Activated CD4-positive, alpha-beta T cell treated with anti-CD3 and anti-CD28 coated beads, Interleukin-2, amount 50 U/mL, for 1 hour (primary cell): ENCODE measurements at places on chromosomes 16 and 17.

DNA sequence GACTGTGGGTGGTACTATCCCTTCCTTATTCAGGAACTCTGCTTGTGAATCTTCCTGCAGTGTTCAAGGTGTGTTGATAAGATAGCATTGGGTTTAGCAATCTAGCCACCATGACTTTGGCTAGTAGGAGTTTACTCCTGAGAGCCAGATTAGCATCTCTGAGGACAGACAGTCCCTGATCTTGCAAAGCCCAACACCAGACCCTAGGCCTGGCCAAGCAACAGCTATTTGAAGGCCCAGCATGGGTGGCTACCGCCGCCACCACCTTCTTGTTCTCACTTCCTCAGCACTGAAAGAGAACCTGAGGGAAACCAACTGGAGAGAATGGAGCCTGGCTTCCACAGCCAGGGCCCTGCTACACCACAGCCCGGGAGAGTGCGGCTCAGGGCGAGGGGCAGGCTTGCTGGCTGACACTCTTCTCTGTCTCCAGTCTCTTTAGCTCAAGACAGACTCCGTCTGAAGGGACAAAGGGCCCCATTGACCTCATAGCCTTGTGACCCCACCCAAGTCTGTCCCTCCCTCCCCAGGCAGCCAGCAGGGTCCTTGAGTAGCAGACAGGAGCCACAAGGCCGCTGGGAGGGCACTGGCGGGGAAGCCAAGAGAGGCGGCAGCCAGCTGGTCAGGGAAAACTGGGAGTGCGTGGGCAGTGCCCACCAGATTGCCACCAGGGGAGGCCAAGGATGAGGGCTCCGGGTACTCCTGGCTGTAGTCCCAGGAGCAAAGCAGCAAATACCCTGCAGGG lies 10.9 kb upstream of the ARHGAP23 start:
- DNase-seq = no peak

DNA sequence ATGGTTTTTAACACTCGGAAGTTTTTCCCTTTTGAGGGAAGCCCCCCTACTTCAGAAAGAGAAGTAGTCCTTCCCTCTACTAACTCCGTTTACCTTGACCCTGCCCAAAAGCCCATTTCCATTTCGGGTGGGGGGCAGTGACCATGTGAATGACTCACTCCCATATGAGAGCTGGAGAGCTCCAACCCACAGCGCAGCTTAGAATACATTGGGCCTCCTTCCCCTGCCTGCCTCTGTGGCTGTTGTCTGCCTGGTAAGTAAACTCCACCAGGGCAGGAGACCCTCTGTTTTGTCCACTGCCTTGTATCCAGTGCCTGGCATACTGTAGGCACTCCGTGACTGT lies 985 bp downstream of the SGSM2 start:
- no peak for DNase-seq

GRCh38 chr17:73936908-73937627 lies 266.4 kb upstream of the RPL38 start:
- DNase-seq = no peak

GRCh38 chr17:4506892-4507291 lies 8.2 kb downstream of the SPNS2 start:
- no peak for DNase-seq

- peak; percentile 91 for DNase-seq
Measured at GRCh38 chr17:76726231-76726775, at the start of gene JMJD6. TSS of gene JMJD6 (minus strand) at chr17:76726606. CDS start at chr17:76726475, 131 bp downstream.

DNA sequence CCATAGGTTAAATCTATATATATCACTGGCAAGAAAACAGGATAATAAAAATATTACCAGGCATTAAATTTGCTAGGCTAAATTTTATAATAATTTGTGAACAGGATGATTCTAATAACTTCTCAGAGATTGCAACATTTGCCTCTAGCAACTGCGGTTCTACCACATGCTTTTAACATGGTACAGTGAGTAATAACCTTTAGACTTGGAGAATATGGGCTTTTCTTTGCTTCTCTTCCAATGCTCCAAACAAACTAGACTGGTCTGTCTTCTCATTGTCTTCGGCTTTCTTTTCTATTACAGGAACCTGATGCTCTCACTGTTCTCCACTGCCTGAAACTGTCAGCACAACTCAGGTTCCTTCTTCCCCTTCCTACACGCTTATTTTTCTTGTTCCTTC lies 80.6 kb downstream of the CA4 start:
- no peak for DNase-seq

- DNase-seq = no peak
Measured at GRCh38 chr17:2723997-2724783, 12.6 kb upstream of the CLUH start.

DNA sequence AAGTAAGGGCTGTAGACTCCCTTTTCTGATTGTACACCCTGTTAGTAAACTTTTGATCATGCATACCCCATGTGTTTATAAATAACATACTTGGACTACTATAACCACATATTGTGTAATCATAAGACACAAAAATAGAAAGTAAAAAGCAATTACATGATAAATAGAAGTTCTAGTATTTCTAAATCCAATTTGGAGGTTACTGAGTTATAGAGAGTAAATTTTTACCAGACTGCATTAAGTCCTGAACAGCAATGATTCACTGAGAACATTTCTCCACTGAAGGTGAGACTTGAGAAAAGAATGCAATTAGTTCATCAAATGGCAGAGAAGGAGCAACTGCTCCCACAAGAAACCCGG lies 7.7 kb upstream of the TBKBP1 start:
- DNase-seq = no peak

- DNase-seq = peak; percentile 40
Measured at GRCh38 chr17:28570716-28571360, 486 bp downstream of the PIGS start.

DNA sequence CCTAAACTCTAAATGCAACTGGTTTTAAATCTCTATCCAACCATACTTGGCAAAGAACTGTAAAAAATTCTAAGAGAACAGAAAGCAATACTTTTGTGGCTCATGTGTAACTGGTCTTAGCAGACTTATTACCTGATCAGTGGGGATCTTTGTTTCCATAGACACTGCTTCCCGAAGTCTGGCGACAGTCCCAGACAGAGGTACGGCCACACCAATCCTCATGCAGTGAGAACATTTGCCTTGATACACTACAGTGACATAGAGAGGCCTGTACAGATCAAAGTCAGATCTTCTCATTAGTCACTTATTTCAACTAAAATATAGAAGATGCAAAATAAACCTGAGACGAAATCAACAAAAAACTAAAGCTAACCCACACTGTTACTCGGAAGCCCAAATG lies 43.9 kb downstream of the USP31 start:
- DNase-seq = no peak

- DNase-seq = no peak
Measured at GRCh38 chr16:52721331-52721730, 174.4 kb upstream of the TOX3 start.
